ENCODE measurements at places on chromosomes 2 and 18.

DNA sequence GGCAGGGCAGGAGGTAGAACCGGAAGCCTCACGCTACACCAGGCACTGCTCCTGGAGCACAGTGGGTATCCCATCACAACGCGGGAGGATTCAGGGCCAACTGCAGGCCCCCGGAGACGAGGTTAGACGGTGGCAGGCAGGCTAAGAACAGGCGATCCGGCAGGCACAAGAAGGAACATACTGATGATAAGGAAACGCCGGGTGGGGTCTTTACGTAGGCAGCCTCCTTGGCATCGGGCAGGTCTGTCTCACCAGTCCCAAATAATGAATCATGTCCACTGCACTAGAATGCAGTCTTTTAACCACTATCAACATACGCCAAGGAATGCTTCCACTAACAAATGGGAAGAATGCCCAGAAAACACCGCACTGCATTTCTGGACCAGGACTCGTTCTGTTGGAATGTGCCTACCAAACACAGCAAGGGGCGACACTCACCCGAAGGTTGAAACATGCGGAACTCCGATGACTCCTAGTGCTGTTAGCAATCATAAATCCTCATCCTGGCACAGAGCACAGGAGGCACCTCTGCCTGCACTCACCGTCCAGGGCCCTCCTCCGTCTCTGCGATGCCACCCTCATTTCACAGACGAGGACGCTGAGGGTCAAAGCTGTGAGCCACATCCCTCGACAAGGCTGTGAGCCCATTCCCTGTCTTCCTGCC, 35.2 kb downstream of the ZNF516 start:
- DNase-seq, result no peak

- no peak for DNase-seq
Observed at GRCh38 chr2:84257831-84258230, 201.2 kb downstream of the SUCLG1 start.

GRCh38 chr18:21117409-21118131, 6.0 kb upstream of the ROCK1 start:
- no peak for DNase-seq

- DNase-seq, result no peak
Observed at GRCh38 chr18:58194028-58194427, 150.0 kb downstream of the NEDD4L start.

DNA sequence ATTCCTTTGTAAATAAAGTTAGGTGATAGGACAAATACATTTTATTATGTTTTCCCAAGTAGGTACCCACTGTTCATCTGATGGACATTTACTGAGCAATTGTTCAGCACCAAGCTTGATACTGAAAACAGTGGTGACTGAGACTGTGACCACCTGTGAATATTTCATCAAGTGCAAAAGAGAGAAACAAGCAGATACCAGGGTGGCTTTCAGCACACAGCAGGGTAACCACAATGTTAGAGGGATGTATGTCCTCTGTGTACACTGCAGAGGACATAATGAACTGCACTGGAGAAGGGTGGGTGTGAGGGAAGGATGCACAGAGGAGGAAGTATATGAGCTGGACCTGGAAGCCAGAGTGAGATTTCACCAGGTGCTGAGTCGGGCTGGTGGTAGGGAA, 411.8 kb downstream of the RAD51AP2 start:
- DNase-seq, result no peak

DNA sequence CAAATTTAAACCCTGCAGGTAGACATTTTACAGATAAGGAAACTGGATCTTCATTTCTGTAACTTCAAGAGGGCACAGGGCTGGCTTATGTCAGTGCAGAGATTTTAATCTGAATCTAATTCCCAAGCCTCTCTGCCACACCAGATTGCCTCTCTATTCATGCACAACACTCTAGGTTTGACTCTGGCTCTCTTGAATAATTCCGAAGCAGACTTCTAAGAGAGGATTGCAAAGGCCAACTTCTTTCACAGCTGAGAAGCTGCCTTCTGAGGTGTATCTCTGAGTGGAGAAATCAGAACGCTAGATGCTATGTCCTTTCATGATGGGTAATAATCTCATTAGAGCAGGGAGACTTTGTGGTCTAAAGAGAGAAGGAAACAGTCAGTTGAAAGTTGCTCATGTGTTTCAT, 20.1 kb upstream of the MGAT5 start:
- DNase-seq, result no peak

DNA sequence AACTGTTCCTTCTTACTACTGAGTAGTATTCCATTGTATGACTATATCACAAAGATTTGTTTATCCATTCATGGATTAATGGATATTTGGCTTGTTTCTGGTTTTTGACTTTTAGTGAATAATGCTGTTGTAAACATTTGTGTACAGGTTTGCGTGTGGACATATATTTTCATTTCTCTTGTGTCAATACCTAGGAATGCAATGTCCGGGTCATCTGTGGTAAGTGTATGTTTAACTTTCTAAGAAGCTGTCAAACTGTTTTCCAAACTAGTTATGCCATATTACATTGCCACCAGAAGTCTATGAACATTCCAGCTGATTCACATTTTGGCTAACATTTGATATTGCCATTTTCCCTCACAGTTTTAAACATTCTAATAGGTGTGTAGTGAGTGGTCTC, 29.1 kb upstream of the SLC16A14 start:
- DNase-seq, result no peak

DNA sequence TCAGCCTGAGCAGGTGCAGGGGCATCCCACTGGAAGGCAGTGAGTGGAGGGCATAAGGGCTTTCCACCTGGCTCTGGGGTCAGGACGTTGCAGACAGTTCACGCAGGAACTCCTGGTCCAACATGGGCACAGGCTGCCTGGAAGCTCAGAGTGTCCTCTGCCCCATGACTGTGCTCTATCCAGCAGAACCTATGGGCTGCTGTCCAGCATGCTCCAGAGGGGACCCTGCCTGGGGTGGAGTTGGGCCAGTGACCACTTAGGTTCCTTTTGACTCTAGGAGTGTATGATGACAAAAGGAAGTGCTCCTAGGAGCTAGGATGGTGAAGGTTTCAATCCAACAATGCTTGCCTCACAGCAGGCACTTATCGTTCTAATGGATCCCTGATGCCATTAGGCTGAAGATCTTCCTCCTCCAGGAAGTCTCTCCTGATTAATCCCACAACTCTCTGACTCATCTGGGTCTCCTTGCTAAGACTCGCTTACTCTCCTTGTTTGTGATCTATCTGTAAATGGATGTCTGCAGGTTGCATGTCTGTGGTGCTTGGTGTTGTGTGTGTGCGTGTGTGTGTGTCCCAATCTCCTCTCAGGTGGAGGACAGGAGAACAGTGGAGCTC, 224.0 kb downstream of the CELF4 start:
- no peak for DNase-seq

DNA sequence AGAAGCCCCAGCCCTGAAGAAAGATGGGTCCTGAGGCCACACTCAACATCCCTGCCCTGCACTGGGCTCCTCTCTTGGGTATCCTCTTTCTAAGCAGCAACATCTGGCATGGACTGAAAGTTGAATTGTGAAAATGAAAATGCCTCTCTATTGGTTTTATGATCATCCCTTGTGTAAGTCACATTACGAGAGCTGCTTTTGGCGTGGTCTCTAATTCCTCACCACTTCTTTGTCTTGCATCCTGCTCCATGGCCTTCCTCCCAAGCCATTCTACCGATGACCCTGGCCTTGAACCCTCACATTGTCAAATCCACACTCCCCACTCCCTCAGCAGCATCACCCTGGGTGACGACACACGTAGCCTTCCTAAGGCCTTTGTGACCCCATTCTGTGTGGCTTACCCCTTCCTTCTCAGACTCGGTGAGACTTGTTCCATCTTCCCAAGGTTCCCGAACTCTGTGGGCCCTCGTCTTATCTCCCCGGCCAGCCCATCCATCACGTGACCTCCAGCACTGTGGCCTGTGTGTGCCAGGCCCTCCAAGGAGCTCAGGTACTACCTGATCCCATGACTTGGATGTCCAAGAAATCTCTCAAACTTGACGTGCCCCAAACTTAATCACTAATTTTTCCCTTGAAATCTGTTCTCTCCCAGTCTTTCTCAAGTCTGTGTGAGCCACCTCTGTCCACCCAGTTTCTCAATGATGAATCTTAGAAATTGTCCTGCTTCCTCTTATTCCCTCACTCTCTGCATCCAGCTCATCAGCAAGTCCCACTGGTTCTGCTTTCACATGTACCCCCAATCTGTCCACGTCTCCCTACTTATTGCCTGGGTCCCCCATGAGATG, 194.7 kb upstream of the HS6ST1 start:
- no peak for DNase-seq

DNA sequence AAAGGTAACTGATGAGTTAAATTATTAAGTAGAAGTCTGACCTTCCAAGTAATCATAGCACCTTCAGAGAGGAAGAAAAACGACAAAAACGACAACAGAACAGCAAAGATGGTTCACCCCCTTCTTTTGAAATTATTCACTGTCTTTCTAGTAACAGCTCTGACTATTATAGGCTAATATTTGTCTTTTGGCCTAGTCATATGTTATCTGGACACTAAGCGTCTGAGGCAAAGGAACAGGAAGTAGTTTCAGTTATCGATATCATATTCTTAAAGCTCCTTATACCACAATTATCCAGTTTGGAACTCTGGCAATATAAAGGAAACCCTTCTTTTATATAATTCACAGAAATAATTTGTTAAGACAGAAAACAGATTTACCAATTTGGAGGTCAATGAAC, 27.6 kb upstream of the SLC40A1 start:
- no peak for DNase-seq

DNA sequence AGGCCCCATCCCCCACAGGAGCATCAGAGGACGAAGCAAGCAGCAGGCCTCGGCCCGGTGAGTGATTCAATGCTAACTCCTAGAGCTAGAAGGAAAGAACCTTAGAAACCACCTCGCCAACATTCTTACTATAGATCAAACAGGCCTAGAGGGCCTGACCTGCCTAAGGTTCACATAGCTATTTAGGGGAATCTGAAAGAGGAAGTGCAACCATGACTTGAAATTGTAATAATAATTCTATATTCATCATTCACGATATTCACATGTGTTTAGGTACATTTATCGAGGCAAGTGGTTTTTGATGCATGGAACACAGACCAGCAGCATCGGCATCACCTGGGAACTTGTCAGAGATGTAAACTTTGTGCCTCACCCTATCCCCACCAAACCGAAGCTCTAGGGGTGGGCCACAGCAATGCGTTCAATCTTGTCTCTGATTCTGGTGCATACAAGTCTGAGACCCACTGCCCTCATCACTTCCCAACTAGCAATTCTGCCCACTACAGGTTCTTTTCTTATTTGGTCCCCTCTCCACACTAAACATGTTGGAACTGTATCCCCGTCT, 78.0 kb upstream of the DNMT3A start:
- no peak for DNase-seq

GRCh38 chr2:176763130-176763529, 449.5 kb upstream of the HNRNPA3 start:
- no peak for DNase-seq

DNA sequence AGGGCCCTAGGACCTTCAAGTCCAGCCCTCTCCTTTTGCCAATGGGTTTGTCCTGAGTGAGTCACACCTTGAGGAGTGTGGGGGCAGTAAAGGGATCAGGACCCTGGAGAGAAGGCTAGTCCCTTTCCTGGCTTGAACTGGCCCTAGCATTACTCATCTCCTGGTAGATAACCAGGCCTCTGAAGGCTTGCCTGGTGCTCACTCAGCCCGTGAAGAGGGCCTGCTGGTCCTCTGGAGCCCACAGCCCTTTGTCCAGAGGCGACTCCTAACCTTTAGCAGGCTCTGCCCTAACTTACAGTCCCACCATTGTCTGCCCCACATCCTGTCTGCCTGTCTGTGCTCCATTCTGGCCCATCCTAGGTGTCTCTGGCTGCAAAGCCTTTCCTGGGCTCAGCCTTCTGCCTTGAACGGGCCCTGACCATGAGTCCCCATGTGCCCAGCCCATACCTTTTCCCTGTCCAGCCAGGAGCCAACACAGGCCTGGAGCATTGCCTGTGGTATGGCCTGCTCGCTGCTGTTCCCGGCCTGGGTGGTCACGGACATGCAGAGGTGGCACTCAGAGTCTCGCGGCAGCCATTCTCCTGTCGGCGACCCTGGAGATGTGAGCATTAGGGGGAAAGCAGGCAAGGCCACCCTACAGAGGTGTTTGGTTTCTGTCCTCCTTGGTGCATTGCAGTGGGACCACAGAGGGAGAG, 5.0 kb downstream of the SFTPB start:
- no peak for DNase-seq

- no peak for DNase-seq
Observed at GRCh38 chr2:96701636-96702035, 38.2 kb downstream of the LMAN2L start.

DNA sequence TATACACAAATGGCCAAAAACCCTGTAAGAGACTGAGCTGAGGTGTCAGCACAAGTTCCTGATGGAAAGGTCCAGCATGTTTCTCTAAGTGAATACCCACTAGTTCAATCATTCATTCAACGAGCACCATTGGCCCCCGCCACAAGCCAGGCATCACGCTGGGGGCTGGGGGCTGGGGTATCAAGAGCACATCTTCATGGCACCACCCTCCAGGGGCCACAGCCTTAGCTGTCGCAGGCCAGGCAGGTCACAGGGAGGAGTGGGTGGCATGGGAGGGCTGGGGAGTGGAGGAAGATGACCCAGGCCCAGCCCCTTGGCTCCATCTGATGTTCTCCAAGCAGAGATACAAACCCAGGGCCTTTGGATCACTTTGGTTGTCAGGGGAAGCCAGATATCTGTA, 97.9 kb downstream of the ACKR3 start:
- DNase-seq, result no peak

GRCh38 chr2:196967116-196967515, 40.6 kb upstream of the PGAP1 start:
- DNase-seq, result no peak

GRCh38 chr18:11741505-11742145, 52.6 kb downstream of the GNAL start:
- no peak for DNase-seq

DNA sequence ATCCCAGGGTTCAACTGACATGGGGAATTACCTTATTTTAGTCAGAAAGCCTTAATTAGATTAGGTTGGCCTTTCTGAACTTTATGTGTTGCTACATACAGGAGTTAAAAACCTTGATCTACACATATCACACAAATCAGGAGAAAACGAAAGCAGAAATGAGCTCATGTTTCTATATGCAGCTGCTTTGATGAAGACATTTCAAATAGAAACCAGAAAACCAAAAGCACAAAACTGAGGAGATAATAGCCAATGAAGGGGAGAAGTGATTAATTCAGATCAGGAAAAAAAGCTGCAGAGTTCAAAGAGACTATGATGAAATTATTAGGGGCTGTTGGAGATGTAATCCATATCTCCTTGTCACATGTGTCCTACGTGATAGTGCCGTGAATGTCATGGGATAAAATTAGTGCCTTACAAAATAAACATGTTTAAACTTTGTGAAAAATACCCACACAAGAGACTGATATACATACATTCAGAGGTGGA, 255.0 kb downstream of the CAMKMT start:
- no peak for DNase-seq

DNA sequence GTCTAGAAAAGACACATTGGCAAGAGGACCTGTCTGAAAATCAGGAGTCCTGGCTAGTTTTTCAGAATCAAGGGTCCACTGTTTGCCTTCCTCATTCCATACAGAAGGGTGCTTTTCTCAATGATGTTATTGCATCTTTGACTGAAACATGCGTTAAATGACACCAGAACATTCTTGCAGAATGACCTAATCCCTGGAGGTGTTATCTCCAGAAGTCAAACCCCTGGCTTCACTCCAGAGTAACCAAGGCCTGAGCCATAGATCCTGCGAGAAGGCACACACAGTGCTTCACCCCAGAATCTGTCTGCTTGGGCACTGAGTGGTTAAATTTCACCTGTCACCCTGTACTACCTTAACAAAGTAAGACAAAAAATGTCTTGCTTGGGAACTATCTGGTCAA, 1055.2 kb upstream of the FANCL start:
- DNase-seq, result no peak
